Stimulated activated CD4-positive, alpha-beta T cell treated with anti-CD3 and anti-CD28 coated beads, TNF-alpha, amount 100 ng/mL, for 24 hours (primary cell): ENCODE measurements at places on chromosomes 2 and 18.

GRCh38 chr2:30287857-30288513 is 56.7 kb downstream of the LBH start:
- DNase-seq: no peak

DNA sequence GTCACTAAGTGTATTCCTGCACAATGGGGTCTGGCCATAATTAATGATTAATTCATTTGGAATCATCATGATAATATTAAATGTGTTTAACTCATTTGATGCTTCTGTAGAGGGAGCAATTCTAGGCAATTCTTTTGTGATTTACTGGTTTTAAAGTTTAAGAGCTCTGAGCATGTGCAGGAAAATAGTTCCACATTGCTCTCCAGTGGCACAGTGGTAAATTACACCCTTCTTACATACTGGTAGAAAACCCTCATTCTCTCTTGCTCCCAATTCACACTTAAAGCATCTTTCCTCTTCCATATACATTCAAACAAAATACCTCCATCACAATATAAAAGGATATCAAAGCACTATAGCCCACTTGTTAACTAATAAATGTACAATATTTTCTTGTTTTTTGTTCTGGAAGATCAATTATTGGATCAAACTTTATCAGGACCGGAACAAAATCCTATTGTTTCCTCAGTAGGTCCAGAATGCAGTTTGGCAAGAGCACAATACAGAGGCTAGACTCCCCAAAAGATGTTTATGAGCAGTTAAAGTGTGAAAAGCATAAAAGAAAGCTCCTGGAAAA is 844.3 kb downstream of the MBD2 start:
- no peak for DNase-seq

- no peak for DNase-seq
Measured at GRCh38 chr2:162063899-162064298, 10.1 kb downstream of the DPP4 start.

GRCh38 chr2:198488964-198489363 is 684.6 kb downstream of the PLCL1 start:
- DNase-seq: no peak

DNA sequence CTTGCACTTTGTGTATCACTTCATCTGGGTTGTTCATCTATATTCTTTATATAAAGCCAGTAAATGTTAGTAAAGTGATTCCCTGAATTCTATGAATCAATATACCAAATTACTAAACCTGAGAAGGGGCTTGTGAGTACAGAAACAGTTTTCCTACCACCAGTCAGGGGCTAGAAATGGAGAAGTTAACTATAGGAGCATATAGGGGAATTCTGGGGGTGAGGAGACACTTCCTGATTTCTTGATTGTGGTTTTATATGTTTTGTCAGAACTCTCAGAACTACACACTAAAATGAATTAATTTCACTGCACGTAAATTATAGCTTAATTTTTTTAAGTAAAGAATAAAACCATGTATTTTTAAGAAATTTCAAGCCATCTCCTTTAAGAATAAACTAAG is 93.7 kb downstream of the SESTD1 start:
- no peak for DNase-seq
